ENCODE measurements at places on chromosomes 6 and 20.

GRCh38 chr6:99219788-99220187 lies 129.7 kb downstream of the FAXC start:
- no peak for DNase-seq

DNA sequence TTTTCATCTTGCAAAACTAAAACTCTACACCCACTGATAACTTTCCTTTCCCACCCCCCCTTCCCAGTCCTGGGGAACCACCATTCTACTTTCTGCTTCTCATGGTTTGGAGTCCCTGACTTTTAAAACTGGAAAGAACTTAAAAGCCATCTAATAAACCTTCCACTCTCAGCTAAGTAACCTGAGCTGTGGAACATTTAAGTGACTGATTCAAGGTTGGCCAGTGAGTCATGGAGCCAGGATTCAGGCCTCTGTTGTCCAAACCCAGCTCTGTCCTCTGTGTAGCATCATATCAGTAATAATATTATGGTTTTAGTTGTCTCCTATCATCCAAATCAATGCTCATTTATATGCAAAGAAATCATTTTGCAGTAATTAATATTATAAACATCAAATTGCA lies 176.0 kb upstream of the NT5E start:
- DNase-seq = no peak

DNA sequence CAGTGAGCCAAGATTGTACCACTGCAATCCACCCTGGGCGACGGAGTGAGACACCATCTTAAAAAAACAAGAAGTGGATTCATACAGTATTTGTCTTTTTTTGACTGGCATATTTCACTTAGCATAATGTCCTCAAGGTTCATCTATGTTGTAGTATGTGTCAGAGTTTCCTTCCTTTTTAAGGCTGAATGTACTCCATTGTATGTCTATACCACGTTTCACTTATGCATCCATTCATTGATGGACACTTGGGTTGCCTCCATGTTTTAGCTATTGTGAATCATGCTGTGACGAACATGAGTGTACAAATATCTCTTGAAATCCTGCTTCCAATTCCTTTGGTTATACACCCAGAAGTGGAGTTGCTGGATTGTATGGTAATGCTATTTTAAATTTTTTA lies 28.9 kb upstream of the FAM83D start:
- no peak for DNase-seq

- no peak for DNase-seq
Observed at GRCh38 chr6:93550551-93551276, 131.4 kb upstream of the EPHA7 start.

DNA sequence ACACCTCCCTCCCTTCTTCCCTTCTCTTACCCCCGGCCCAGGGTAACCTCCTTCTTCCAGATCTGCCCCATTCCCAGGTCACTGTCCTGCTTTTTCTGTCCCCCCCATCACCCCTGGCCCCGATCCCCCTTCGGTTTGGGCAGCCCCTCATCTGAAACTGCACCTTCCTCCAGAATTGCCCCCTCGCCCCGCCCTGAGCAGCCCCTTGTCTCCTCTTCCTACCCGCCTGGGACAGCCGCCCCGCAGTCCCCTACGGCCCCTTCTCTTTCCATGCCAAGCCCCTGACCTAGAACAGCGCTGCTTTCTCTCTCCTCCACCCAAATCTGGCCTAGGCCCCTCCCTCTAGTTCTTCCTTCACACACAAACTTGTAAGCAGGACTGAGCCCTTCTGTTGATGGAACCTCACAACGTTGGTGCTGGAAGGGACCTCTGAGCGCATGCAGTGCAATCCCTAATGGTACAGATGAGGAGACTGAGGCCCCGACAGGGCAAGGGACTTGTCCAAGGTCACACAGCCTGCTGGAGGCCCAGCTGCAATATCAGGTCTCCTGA lies 630 bp downstream of the PPP2R5D start:
- peak; percentile 63 for DNase-seq

Measured in umbilical cord (tissue), 2 donors.